ENCODE measurements at places on chromosomes 5 and 9. TPM values are rescaled to one million over a fixed set of nuclear protein-coding genes. Genes with fewer than 3 reads are reported as not detected.
A peak's percentile ranks its signal among the peaks of the same experiment; 100 is the strongest.

- H3K4me1 ChIP-seq: peaks cover 6% of the 10 kb centered on the region
- H3K27ac ChIP-seq: no peak overlapping the region
- H3K27me3 ChIP-seq: no peaks in the 10 kb centered on the region
- no peak overlapping the region for H3K4me3 ChIP-seq
Observed at GRCh38 chr9:135805422-135806022, 101.8 kb downstream of the CAMSAP1 start.

- H3K27me3 ChIP-seq: no peaks in the 10 kb centered on the region
- no peak overlapping the region for H3K27ac ChIP-seq
- H3K4me3 ChIP-seq: no peak overlapping the region
- DNase-seq: no peak
Observed at GRCh38 chr5:33649549-33650482, 209.1 kb downstream of the TARS1 start.

DNA sequence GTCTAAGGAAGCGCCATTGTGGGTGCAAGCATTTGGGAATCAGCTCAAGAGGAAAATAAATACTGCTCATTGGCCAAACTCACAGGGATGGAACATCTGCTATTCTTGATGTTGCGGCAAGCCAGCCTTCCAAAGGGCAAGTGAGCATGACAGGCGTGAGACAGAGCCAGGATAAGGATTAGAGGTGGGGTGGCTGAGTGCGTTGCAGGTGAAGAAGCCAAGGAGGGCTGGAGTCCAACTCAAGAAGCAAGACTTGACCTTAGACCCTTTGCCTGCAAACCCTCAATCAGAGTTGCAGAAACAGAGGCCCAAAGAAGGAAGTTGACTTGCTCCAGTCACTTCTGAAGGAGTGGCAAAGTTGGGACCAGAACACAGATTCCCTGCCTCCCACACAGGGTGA, 79.4 kb downstream of the WWC1 start:
- no peaks in the 10 kb centered on the region for H3K36me3 ChIP-seq
- no peak overlapping the region for H3K27ac ChIP-seq
- no peak for DNase-seq
- peaks cover 4% of the 10 kb centered on the region for H3K27me3 ChIP-seq

DNA sequence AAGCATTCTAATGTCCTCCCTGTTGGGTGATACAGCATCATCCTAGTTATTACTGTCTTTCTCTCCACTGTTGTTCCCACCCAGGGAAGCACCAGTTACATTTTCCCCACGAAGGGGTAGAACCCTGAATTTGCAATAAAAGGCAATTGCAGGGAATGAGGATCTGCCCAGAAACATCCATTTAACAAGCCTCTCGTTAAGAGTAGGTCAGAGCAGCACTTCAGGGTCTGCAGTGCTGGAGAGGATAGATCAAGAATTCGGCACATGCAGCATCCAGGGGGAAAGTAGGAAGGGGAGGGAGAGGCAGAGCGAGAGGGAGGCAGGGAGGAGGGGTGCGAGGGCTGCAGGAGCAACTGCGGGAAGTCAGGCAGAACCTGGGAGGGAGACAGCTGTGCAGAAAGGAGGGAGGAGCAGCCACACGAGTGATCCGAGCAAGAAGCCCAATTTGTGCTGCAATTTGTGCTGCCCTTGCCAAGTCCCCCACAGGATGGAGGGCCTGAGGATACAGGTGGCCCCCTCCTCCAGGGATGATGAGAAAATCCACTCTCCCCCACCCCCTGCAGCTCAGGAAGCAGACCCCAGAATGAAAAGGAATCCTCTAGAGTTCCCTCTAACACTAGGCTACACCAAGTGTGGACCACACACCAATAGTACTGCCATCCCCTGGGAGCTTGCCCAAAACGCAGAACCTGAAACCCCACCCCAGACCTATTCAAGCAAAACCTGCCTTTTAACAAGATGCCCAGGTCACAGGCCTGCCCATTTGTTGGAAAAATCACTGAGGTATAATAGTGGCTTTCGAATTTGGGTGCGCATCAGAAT, 62.2 kb downstream of the EPB41L4B start:
- no peak overlapping the region for H3K27ac ChIP-seq
- no peak for DNase-seq
- H3K36me3 ChIP-seq: no peaks in the 10 kb centered on the region
- H3K4me1 ChIP-seq: no peaks in the 10 kb centered on the region
- peaks cover 5% of the 10 kb centered on the region for H3K27me3 ChIP-seq

- H3K36me3 ChIP-seq: peaks cover 24% of the 10 kb centered on the region
- H3K4me1 ChIP-seq: peaks cover 58% of the 10 kb centered on the region
- H3K27ac ChIP-seq: peak overlapping the region; percentile 88
- DNase-seq: peak; percentile 90
- no peaks in the 10 kb centered on the region for H3K27me3 ChIP-seq
- peak overlapping the region; percentile 63 for H3K4me3 ChIP-seq
Observed at GRCh38 chr5:156920042-156920860, 42.8 kb downstream of the TIMD4 start.

Gene ANGPTL2
- total RNA-seq: not detected

DNA sequence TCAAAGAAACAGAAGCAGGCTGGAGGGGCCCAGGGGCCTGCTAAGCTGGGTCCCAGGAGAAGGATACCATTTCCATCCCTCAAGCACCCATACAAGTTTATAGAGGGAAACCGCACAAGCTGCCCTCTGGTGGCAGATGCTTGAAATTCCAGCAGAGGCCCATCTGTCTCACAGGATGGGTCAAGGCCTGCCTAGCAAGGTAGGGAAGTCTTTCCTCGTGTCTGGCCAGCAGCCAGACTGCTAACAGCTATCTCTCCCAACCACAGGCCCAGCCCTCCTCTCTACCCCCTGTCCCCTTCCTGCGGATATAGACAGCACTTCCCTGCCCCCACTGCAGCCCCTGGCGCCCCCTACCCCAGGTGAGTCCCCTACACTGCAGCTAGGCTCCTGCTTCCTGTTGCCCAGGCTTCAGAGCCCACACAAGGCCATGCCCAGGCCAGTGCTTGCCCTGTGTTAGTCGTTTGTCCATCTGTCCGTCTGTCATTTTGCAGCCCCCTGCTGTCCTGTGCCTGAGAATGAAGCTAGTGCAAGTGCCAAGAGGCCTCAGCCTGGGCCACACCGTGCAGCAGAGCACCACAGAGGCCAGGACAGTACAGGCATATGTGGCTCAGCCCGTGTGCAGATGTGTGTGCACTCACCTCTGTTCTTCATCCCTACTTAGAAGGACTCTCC, 26.2 kb downstream of the TCF7 start:
- H3K36me3 ChIP-seq: peaks cover 44% of the 10 kb centered on the region
- DNase-seq: peak; percentile 80
- H3K4me3 ChIP-seq: no peak overlapping the region
- H3K4me1 ChIP-seq: peaks cover 72% of the 10 kb centered on the region
- no peaks in the 10 kb centered on the region for H3K27me3 ChIP-seq

Gene SCGB3A2
- total RNA-seq: not detected

DNA sequence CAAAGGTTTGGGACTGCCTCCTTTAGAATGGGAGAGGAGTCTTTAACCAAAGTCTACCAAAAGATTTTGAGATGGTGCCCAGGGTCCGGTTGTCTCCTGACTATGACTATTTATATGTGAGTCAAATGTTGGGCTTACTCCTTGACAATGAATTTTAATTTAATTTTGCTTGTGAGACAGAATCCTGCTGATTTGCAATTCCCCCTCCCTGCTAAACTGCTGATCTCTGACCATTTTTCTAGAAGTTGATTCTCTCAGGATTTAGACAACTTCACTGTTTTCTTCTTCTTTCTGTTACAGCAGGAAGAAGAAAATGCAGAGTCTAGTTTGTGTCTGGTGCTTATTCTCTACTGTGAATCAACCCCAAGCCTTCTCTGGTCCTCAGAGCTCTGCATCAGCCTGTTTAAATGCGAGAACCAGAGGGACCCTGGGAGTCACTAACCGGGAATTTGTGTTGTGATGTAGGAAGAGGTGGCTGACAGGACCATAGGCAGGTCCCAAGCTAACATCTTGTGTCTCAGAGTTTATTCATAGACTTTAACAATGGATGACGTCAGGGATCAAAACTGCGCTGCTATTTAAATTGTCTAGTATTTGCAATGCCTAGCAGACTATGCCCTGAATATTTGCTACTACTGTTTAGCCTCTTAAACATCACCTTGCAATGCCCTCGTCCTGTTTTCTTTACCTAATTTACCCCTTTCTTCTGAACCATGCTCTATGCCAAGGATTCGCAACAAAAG, 124.0 kb upstream of the TAF11L2 start:
- no peak overlapping the region for H3K4me3 ChIP-seq
- H3K36me3 ChIP-seq: no peaks in the 10 kb centered on the region
- DNase-seq: no peak
- H3K4me1 ChIP-seq: no peaks in the 10 kb centered on the region
- no peak overlapping the region for H3K27ac ChIP-seq
- no peaks in the 10 kb centered on the region for H3K27me3 ChIP-seq

DNA sequence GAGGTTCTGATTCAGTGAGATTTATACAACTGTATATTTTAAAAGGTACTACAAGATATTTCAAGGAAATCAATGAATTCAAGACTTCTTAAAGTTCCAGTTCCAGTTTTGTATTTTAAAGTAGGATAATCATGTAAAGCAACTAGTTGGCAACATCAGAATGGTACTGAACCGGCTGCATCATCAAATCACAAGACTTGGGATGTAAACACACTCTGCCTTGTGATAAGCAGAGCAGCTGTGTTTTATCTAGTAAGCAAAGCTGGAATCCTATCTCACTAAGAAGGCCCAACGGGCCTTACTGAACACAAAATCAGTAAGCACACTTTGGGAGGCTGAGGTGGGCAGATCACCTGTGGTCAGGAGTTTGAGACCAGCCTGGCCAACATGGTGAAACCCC, 327.2 kb upstream of the NREP start:
- no peak overlapping the region for H3K27ac ChIP-seq
- DNase-seq: no peak
- H3K36me3 ChIP-seq: no peaks in the 10 kb centered on the region
- no peak overlapping the region for H3K4me3 ChIP-seq
- H3K4me1 ChIP-seq: no peaks in the 10 kb centered on the region

DNA sequence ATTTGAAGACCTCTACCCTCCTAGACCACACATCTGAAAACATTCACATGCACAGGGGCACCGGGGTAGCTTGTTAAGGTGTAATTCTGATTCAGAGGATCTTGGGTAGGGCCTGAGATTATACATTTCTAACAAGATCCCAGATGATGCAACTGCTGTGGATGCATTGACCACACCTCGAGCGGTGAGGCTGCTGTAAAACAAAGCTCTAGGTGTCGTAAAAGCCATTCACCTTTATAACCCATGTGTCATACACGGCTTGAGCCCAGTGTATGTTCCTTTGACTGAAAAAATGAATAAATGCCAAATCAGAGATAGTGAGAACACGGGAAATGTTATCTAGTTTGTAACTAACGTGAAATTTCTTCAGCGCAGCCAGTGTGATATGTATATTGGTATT, 1578.2 kb upstream of the WWC1 start:
- DNase-seq: no peak
- no peaks in the 10 kb centered on the region for H3K27me3 ChIP-seq
- H3K27ac ChIP-seq: no peak overlapping the region
- H3K36me3 ChIP-seq: no peaks in the 10 kb centered on the region
- no peak overlapping the region for H3K4me3 ChIP-seq

GRCh38 chr5:109126481-109126880, 283.3 kb downstream of the PJA2 start:
- H3K4me3 ChIP-seq: no peak overlapping the region
- no peaks in the 10 kb centered on the region for H3K4me1 ChIP-seq
- peaks cover 2% of the 10 kb centered on the region for H3K36me3 ChIP-seq
- H3K27me3 ChIP-seq: no peaks in the 10 kb centered on the region
- DNase-seq: no peak
- no peak overlapping the region for H3K27ac ChIP-seq

- H3K27me3 ChIP-seq: no peaks in the 10 kb centered on the region
- H3K4me1 ChIP-seq: no peaks in the 10 kb centered on the region
- H3K27ac ChIP-seq: no peak overlapping the region
- H3K36me3 ChIP-seq: no peaks in the 10 kb centered on the region
- DNase-seq: no peak
- H3K4me3 ChIP-seq: no peak overlapping the region
Observed at GRCh38 chr5:164052536-164053093, 547.2 kb downstream of the MAT2B start.

Gene ATP10B
- total RNA-seq: not detected

Gene CERCAM
- 3.5 TPM for total RNA-seq

Gene RICTOR
- 26.1 TPM for total RNA-seq

GRCh38 chr9:110908894-110909293, 129.4 kb downstream of the LPAR1 start:
- no peaks in the 10 kb centered on the region for H3K36me3 ChIP-seq
- H3K4me3 ChIP-seq: no peak overlapping the region
- H3K27ac ChIP-seq: no peak overlapping the region

Gene BHMT
- not detected for total RNA-seq

Gene SPATA31A6
- not detected for total RNA-seq

Gene CAVIN4
- 0.09 TPM for total RNA-seq

Gene LHX3
- not detected for total RNA-seq

- no peak overlapping the region for H3K4me3 ChIP-seq
- no peaks in the 10 kb centered on the region for H3K4me1 ChIP-seq
- H3K27ac ChIP-seq: no peak overlapping the region
Observed at GRCh38 chr5:158801268-158801667, 298.4 kb downstream of the EBF1 start.

Gene SLC45A2
- not detected for total RNA-seq

- H3K4me1 ChIP-seq: no peaks in the 10 kb centered on the region
- no peak overlapping the region for H3K4me3 ChIP-seq
- H3K36me3 ChIP-seq: peaks cover 6% of the 10 kb centered on the region
- no peak overlapping the region for H3K27ac ChIP-seq
- no peak for DNase-seq
- H3K27me3 ChIP-seq: no peaks in the 10 kb centered on the region
Observed at GRCh38 chr9:112132356-112132755, 42.7 kb downstream of the SUSD1 start.

- H3K27me3 ChIP-seq: peaks cover 25% of the 10 kb centered on the region
- H3K4me3 ChIP-seq: no peak overlapping the region
- H3K36me3 ChIP-seq: no peaks in the 10 kb centered on the region
- DNase-seq: no peak
- H3K27ac ChIP-seq: no peak overlapping the region
- H3K4me1 ChIP-seq: peaks cover 8% of the 10 kb centered on the region
Observed at GRCh38 chr9:76619197-76619596, 145.0 kb upstream of the PCA3 start.

Gene EPB41L4B
- total RNA-seq: 0.34 TPM

GRCh38 chr9:133304158-133304470, 29.1 kb upstream of the ABO start:
- H3K4me3 ChIP-seq: no peak overlapping the region
- no peaks in the 10 kb centered on the region for H3K4me1 ChIP-seq
- H3K27ac ChIP-seq: no peak overlapping the region
- no peak for DNase-seq
- no peaks in the 10 kb centered on the region for H3K36me3 ChIP-seq

DNA sequence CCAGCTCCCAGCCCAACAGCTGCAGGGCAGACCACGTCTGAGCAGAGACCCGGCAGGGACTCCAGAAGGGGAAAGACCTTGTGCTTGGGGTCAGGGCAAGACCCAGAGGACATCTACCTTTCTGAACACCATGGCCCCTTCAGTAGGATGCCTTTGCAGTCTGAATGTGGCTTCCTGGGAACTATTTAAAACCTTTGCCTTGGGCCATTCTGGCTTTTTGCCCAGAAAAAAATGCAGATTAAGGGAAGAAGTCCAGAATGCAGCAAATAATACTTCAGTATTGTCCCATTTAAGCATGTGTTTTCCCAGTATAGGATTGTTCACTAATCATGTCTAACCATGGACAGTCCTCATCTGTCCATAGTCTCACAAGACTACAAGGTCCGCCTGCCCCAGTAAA, 67.5 kb upstream of the ERCC6L2 start:
- DNase-seq: no peak
- H3K4me3 ChIP-seq: no peak overlapping the region
- no peak overlapping the region for H3K27ac ChIP-seq
- peaks cover 7% of the 10 kb centered on the region for H3K27me3 ChIP-seq

Gene RETREG1
- total RNA-seq: 31.9 TPM

GRCh38 chr5:94274707-94275106, 343.7 kb downstream of the KIAA0825 start:
- no peaks in the 10 kb centered on the region for H3K4me1 ChIP-seq
- DNase-seq: no peak
- no peak overlapping the region for H3K27ac ChIP-seq
- H3K4me3 ChIP-seq: no peak overlapping the region

Gene ZBTB5
- total RNA-seq: 8.6 TPM

Data from activated CD8-positive, alpha-beta T cell treated with anti-CD3 and anti-CD28 coated beads for 36 hours (primary cell).